Activated gamma-delta T cell treated with anti-CD3 and anti-CD28 coated beads, Interleukin-2, amount 50 U/mL, for 16 hours (primary cell): ENCODE measurements at places on chromosomes 4 and X.

DNA sequence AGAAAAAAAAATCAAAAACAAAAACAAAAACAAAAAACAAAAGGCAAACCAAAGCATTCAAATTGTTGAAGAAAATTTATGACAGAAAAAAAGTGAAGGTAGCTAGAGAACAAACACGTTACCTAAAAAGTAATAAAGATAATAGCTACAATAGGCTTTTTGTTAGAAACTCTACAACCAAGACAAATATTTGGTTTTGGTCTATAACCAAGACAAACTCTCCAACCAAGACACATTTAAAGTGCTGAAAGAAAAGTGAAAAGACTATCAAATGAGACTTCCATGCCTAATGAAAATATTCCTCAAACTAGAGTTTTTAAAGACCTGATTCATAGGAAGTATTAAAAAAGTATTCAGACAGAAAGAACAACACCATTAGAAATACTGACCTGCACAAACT, 391.9 kb upstream of the NDST4 start:
- no peak for DNase-seq

GRCh38 chr4:151895671-151896070, 134.9 kb upstream of the GATB start:
- no peak for DNase-seq

GRCh38 chrX:111041018-111041462, 55.0 kb upstream of the PAK3 start:
- no peak for DNase-seq

DNA sequence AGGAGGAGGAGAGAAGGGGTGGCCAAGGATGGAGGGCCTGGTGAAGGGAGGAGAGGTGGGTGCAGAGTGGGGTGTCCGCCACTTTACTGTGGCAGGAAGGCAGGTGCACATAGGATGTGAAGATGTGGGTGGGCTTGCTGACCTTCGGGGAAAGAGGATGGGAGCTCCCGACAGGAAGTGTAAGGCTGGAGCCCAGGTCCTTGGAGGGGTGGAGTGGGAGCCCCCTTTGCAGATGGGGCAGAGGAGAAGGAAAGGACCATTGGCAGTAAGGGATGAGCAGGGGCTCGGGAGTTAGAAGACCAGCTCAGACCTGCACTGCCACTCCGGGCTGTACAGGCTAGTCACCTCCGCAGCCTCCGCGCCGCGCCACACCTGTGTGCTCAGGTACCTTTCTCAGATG, 89.5 kb downstream of the EVC start:
- DNase-seq, result no peak

DNA sequence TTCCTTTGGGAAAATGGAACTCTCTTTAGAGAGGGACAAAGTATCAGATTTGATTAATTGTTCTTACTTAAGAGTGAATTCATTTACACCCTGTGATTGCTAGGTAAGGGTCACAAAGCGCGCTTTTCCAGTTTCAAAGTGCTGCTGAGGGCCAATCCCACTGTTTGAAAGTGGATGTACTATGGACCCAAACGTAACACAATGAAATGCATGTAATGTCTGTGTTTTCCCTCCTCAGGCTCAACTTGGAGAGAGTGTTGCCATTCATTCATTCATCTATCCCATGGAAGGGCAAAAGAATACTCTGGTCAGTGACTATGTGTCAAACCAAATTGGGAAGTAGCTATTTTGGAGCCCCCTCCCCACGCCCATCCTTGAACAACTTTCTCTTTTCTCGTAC, 16.1 kb downstream of the IGSF1 start:
- no peak for DNase-seq

DNA sequence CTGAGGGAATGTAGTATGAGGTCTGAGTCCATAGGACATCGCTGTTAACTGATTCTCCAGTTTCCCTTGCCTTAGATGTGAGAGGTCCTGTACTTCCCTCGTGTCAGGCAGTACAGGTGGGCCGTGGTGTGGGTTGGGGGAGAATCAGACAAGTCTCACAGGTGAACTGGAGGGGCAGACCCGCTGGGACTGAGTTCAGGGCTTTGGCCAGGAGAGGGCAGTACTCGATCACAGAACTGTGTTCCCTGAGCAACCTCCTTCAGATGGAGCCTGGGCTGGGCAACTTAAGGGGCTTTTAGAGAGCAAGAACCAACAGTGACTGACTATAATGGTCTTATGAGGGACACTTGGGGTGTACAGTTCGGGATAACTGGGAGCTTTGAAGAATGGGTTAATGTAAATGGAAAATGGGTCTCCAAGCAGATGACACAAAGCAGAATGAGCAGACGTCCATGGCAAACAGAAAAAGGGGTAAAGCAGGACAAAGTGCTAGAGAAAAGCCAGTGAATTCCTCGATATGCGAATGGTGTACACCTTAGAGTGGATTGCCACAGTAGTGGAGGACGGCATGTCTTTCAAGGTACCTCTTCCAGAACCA, 83.6 kb downstream of the CCNG2 start:
- DNase-seq, result peak; percentile 24

GRCh38 chr4:187209921-187210613, 486.4 kb upstream of the FAT1 start:
- no peak for DNase-seq

- DNase-seq, result no peak
Measured at GRCh38 chrX:148381603-148382002, 118.8 kb upstream of the AFF2 start.

GRCh38 chr4:85127653-85128052, 161.2 kb upstream of the WDFY3 start:
- DNase-seq, result no peak

GRCh38 chr4:3683744-3684421, 82.3 kb upstream of the ADRA2C start:
- DNase-seq, result no peak

DNA sequence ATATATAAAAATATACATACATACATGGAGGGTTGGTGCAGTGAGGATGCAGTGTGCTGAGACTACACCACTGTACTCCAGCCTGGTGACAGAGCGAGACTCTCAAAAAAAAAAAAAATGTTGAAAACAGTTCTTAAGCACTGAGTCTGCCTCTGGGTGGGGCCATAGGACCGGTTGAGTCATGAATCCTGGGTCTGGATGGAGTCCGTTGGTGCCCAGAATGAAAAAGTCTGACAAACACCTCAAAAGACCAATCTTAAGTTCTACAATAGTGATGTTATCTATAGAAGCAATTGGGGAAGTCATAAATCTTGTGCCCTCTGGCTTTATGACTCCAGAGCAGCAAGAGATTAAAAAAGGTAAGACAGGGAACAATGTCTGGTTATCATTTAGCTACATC, 70.4 kb downstream of the FGFBP1 start:
- DNase-seq, result no peak

GRCh38 chr4:68175562-68176155, 46.0 kb upstream of the TMPRSS11F start:
- no peak for DNase-seq

DNA sequence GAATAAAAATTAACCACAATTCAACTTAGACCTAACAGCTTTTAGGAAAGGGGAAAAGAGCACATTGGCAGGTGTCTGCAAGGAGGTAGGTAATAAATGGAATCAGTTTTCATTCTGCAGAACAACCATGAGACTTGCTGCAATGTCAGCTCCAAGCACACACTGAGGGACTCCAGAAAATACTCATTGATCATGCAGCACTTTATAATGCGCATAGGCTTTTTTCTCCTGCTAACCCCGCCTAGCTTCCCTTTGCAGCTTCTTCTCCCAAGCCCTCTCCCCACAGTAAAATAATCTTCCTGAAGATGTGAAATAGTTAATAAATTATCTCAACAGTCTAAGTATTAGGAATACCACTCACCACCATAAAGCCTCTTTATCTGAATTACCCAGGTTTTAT, 36.9 kb downstream of the ANKRD17 start:
- DNase-seq, result no peak

DNA sequence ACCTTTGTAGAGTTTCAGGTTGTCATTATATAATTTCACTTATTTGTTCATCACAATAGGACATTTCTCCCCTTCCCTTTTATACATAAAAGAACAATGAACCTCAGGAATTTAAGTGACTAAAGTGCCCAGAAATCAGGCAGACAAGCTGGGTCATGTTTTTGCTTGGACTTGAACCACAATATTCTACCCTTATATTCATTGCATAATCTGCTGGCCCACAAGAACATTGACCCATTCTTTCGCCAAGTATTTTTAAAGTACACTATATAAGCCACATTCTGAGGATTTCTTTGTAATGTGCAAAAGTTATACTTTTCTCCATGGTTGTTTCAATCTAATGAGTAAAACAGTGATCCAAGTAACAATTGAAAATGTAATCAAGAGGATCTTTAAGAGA, 637.5 kb upstream of the SLIT2 start:
- DNase-seq, result no peak

DNA sequence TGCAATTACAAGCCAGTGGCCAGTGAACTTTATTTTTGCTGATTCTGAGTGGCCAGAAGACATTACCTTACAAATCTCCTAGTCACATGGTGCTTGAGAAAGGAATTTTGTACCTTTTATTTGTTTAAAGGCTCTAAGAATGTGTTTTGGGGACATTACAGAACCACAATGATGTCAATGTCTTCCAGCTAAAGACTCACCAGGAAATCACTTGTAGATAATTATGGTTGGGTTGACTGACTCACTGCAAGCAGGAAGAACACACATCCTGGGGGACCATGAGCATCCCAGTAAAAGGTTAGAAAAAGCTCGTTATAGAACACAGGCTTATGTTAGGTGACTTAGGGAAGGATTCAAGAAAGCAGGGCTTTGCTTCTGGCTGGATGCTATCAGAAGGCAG, 119.4 kb upstream of the FAM9B start:
- DNase-seq, result no peak

DNA sequence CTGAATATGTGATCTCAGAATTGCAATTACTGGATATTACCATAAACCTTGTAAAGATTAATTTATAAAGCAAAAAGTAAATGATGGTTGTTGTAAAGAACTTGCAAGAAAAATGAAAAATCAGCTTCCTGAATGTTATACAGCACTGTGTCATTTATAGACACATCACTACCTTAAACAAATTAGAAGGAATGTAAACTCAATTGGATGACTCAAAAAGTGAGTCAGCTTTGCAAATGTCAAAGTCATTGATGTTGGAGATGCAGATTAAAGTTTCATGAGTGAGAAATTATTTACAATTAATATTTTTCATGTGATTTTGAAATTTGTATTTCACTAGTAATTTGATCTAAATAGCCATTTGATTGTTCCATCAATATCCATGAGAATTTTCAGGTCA, 193.2 kb downstream of the RAPGEF2 start:
- no peak for DNase-seq

DNA sequence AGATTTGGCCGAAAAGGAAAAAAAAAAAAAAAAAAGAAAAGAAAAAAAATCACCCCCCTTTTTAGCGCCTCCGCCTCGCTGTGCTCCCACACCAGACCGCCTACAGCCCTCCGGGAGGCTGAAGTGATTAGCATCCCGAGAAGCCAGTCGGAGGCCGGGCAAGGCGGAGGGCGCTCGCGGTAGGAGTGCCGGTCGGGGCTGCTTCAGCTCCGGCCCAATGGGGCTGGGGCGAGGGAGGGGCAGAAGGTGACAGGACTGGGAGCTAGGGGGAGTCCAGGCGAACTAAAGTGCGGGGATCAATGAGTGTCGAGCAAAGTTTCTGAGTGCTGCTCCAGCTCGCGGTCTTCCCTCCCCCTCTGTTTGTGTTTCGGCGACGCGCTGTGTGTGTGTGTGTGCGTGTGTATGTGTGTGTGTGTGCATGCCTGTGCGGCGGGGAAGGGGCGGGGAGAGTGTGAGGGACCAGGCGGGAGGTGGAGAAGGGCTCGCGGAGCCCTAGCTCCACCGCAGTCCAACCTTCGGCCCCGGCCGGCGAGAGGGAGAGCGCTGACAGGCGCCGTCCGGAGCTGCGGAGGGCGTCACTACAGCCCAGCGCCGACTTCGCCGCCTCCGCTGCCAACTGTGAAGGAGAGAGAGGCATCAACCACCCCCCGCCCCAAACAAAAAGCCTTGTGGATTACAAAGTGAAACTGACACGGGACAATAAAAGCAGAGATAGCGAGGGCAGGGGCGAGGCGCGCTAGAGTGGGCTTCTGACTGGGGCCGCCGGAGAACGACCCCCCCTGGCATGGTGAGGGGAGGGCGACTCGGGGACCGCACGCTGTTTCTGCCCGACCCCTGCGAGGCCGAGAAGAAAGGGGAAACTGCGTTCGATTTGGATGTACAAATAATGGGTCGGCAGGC, at the start of gene FAT4:
Gene FAT4 (plus strand): TSS at position 280 of the 900 bp plus-strand sequence. CDS start 1,457 bp downstream, outside the sequence.
- DNase-seq, result no peak

- DNase-seq, result no peak
Measured at GRCh38 chr4:53714236-53715140, 123.2 kb upstream of the LNX1 start.

- peak; percentile 12 for DNase-seq
Measured at GRCh38 chrX:132615391-132616131, 126.7 kb upstream of the MBNL3 start.

GRCh38 chrX:70477734-70478075, 33.1 kb downstream of the DLG3 start:
- DNase-seq, result no peak

GRCh38 chr4:16124232-16124631, 40.4 kb upstream of the PROM1 start:
- no peak for DNase-seq

DNA sequence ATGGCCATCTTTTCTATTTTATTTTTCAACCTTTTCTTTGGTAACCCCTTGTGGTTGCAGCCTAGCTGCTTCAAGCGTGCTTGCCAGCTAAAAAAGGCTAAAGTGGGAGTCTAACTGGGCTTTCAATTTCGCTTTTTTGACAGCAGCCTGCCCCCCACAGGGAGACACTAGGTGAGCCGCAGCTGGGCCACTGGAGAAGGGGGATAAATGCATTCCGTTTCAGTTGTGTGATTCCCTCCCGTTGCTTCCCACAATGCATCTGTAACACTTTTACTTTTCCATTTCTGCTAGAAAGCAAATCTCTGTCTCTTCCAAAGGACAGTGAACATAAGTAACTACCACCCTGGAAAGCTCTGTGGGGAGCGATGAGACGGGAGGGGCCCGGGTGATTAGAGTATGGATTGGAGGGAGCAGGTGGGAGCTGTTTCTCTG, 86.3 kb upstream of the RAPGEF2 start:
- no peak for DNase-seq

DNA sequence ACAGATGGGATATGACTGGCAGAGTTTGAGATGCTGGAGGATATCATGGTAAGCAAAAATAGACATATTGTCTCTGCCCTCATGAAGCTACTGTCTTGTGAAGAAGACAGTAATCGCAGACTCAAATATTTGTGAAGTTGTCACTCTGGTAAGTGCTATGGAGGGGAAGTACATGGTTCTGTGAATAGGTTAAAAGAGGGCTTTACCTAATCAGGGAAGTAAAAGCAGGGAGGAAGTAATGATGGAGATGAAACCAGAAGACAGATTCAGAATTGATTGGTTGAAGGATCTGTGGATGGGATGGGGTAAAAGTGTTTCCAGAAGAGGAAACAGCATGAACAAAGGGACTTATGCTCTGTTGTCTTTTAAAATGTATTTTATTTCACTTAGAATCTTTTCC, 19.3 kb upstream of the MAGED1 start:
- DNase-seq, result no peak

DNA sequence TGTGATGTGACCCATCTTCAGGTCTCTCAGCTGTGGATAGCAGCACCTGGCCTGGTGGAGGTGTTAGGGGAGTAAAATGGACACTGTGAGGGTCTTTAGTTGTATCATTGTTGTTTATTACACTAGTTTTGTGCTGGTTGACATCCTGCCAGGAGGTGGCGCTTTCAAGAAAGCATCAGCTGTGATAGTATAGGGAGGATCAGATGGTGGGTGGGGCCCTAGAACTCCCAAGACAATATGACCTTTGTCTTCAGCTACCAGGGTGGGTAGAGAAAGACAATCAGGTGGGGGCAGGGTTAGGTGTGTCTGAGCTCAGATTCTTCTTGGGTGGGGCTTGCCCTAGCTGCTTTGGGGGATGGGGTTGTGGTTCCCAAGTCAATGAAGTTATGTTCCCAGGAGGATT, 162.8 kb downstream of the PPP1R2C start:
- DNase-seq, result no peak
